ENCODE measurements at places on chromosomes 7 and 10.

DNA sequence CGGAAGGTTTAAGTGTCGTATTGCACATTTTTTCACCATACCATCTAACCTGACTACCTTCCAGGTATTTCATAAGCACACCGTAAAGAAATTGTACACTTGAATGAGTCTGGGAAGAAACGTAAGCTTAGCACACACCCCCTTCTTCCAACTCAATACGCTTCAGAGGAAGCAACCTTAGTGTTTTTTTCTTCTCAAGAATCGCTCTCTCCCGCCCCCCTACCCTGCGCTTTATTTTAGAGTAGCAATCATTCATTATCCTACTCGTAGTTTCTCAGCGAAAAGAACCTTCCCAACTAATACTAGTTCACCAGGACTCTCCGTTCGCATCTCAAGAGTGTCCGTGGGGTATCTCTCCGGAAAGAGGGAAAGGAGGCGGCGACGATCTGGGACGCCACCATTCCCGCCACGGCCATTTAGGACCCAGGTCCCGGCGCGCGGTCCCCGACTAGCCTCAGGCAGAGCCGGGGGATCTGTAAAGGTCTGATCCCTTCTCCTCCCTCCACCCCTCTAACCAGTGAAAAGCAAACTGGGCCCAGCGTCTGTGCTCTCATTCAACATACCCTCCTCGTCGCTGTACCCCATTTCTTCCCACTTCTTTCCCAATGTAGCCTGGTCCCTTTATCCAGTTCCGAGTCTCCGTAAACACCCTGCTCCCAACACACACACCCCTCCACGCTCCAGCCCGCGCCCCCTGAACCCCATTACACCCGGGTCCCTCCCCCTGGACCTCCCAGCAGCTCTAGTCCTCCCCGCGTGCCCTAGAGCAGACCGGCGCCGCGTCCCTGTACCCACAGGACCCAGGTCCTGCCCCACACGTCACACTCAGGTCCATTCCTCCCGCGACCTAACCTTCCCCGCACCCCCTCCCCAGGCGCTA lies 16.0 kb downstream of the MYOZ1 start:
- DNase-seq = peak; percentile 47

- no peak for DNase-seq
Measured at GRCh38 chr7:158663428-158663741, 41.2 kb downstream of the NCAPG2 start.

DNA sequence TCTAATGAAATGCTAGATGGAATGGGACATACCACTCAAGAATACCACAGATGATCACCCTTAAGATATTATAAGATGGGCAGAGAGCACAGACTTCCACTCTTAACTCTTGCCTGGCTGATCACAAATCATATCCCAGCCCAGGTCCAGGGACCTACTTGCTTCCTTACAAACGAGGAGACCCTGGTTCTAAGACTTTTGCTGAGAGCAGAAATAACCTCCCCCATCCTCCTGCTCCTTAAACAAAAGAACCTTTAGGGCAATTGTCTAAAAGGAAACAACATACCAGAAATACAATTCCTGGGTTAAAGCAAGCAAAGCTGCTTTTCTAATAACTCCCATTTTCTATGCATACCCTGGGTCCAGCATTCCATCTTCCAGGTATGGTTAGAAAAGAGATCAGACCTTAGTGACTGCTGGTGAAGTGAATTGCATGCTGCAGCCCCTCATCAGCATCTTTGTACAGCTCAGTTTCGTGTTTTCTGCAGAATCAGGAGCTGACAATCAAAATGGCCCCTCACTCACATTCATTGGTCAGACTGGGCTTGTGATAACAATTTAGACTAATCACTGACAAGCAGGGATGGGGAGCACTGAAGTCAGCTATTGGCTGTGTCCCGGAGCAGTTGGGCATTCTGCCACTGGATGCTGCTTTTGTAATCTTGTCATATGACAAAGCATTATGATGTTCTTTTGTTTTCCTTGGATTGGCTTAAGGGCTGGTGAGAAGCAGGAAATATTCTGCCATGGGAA lies 14.6 kb downstream of the IFIT3 start:
- peak; percentile 90 for DNase-seq

- DNase-seq = no peak
Measured at GRCh38 chr7:6157685-6158423, 114.6 kb downstream of the CYTH3 start.

DNA sequence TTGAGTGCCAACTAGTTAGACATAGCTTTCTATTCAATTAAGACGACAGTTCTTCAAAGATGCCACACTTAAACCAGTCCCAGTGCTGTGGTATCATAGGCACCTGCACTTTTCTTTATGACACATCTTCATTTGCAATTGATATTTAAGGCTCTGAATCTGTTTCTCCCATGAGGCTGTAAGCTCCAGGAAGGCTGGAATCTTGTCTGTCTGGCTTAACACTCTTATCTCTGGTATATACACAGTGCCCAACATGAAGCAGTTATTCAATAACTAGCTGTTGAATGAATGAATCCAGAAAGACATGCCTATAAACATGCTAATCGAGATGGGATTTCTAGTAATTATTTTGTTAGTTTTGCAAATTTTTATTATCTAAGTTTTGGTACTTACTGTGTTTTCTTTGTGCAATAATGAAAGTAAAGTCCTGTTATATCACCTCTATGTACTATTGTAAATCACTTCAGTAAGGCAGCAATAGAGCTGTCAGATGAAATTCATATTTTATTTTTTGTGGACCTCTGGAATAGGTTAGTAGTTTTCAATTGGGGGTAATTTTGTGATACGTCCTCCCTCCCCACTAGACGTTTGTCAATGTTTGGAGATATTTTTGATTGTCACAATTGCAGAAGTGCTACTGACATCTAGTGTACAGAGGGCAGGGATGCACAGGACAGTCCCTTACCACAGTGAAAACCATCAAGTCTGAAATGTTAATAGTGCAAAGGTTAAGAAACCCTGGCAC lies 51.3 kb upstream of the STEAP4 start:
- DNase-seq = peak; percentile 19

- DNase-seq = peak; percentile 23
Measured at GRCh38 chr7:42493436-42494198, 256.6 kb upstream of the GLI3 start.

- peak; percentile 28 for DNase-seq
Measured at GRCh38 chr10:80552151-80552646, 14.5 kb downstream of the SH2D4B start.

DNA sequence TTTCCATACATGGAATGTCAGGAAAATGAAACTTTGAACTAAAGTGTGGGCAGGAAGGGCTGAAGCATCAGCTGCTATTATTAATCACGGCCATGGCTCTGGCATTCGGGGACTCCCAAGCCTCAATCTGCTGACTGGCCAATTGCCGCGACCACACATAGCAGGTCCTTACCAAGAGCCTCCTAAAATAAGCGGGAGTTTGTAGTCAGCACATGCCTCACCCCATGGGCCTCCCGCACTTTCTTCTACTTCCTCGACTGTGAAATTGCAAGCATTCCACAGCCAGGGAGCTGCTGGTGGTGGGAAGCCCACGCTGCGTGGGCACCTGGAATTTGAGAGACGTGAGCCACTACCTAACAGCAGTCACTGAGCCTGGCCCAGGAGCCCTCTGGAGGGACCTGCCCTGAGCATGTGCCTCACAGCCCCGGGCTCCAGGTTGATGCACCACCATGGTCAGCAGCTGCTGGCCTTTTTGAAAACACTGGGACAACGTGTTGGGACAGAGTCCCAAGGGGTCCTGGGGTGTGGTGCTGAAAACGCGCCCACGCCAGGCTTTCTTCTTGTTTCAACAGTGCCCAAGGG lies 211.4 kb downstream of the TNS3 start:
- DNase-seq = peak; percentile 43

- DNase-seq = no peak
Measured at GRCh38 chr7:95589031-95589430, 7.3 kb downstream of the PDK4 start.

- no peak for DNase-seq
Measured at GRCh38 chr10:88721392-88721791, 15.3 kb downstream of the LIPK start.

- peak; percentile 65 for DNase-seq
Measured at GRCh38 chr7:123367484-123368122, 166.8 kb downstream of the IQUB start.

GRCh38 chr10:17383801-17384555 lies 70.4 kb downstream of the ST8SIA6 start:
- no peak for DNase-seq

- DNase-seq = no peak
Measured at GRCh38 chr10:2731940-2732339, 335.4 kb upstream of the PFKP start.

DNA sequence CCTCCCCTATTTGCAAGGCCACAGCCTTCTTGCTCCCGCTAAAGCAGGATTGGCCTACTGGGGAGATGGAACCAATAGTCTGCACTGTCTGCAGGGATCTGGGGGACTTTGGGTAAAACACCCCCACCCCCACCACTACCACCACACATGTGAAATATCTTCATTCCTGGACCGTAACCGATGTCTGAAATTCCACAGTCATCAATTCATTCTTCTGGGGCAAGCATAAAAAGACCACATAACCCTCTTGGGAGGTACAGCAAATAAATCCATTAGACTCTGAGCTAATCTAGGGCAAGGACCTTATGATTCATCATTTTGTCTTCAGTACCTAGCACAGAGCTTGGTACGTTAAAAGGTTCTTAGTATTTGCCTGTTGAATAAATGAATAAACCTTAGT lies 307.8 kb downstream of the GPAM start:
- DNase-seq = no peak

Data from dermis blood vessel endothelial cell (primary cell).